ENCODE measurements at places on chromosomes 3 and 15.
A peak's percentile ranks its signal among the peaks of the same experiment; 100 is the strongest.

- DNase-seq = peak; percentile 35
These were observed 174.0 kb upstream of the TP63 start for GRCh38 chr3:189457201-189457607.

- DNase-seq = no peak
These were observed 25.8 kb upstream of the MTHFS start for GRCh38 chr15:79922512-79923078.

GRCh38 chr15:97729270-97729669 lies 231.2 kb upstream of the ARRDC4 start:
- no peak for DNase-seq

GRCh38 chr3:117822416-117822815 lies 1112.8 kb downstream of the TUSC7 start:
- DNase-seq = no peak

- DNase-seq = no peak
These were observed 101.4 kb downstream of the TNIK start for GRCh38 chr3:171358881-171359198.

DNA sequence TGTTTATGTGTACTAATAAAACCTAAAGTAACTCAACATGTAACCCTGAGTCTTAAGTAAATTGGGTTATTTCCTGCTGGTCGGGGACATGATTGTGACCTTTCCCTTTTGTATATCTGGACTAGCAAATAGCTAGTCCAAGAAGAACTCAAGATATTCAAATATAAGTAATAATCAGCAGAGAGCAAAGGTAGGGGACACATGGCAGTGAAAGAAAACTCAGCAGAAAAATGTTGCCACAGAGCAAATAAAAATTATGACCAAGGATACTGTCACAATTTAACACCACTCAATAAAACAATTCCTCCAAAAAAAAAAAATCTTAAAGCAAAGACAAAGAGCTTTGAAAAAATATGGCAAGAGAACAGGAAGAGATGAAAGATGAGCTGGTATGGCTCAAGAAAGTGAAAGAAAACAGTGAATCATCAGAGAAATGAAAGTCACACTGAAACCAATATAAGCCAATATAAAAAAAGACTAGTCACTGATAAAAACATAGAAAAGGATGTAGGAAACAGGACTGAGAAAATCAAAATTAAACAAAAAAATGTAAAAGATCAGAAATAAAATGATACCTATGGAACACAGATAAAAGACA lies 43.4 kb downstream of the HLTF start:
- peak; percentile 73 for DNase-seq

DNA sequence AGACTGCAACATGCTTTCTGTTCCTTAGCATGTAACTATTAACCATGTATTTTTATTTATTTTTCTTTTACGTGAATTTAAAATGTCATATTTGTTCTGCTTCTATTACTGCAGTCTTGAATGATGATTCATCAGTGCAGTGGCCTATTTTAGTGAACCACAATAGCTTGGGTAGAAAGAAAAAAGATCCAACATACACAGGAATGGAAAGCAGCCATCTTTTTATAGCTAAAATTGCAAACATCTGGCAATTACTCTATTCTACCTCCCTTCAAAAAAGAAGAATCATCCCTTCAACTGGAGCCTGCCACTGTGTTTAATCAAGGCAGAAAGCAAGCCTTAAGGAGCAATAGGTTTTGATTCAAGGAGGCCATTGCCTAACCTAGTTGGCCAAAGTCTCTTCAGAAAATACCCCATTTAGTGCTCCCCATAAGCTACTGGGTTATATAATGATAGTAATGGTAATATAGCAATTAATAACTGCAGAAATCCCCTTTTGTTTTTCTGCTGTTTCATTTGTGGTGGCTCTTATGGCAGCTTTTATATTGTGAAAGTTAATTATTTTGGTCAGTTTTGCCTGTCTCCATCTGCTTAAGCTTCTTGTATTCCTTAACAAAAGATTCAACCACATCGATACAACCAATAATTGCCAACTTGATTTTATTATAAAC lies 267.3 kb downstream of the LPP start:
- DNase-seq = peak; percentile 92

DNA sequence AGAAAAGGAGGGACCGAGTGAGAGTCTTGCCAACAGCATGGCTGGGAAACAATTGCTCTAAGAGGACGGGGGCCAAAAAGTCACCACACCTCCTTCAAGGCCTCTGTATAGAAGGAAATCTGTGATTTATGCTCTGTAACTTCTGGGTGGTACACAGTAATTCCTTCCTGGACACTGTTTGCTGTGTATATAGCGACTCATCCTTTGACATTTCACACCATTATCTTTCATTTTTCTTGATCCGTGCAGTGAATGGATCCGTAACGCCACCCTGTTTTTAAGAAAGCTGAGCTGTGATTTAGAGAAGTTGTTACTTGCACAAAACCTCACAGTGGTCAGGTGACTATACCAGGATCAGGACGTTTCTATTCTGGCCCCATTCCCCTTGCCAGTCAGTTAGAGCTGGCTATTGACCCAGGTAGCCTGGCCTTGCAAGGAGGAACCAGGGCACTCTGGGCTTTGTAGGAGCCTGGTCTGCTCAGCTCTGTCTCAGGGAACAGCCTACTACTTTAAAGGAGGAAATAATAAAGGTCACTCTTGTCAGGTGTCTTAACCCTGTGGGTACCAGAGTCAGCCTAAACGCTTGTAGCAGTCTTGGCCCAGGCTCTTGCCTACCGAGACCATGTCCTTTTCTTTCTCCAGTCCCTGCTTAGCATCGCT lies 86.5 kb upstream of the MYZAP start:
- DNase-seq = peak; percentile 11

DNA sequence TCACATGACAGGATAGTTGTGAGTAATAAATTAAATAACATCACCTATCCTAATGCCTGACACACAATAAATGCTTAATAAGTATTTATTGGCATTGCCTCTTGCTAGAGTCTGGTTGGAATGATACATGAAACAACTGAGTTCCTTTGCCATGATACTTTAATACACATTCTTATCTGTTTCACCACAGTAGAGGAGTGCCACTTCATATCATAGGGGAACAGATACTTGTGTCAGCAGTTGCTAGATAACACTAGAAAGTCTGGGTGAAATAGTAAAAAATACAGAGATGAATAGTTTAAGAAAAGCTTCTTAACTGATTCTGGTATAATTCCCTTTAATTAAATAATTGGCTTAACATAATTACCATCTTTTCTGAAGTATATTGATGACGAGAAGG lies 380.0 kb upstream of the GOLIM4 start:
- no peak for DNase-seq

- no peak for DNase-seq
These were observed 937.0 kb downstream of the IGSF11 start for GRCh38 chr3:118097660-118098059.

DNA sequence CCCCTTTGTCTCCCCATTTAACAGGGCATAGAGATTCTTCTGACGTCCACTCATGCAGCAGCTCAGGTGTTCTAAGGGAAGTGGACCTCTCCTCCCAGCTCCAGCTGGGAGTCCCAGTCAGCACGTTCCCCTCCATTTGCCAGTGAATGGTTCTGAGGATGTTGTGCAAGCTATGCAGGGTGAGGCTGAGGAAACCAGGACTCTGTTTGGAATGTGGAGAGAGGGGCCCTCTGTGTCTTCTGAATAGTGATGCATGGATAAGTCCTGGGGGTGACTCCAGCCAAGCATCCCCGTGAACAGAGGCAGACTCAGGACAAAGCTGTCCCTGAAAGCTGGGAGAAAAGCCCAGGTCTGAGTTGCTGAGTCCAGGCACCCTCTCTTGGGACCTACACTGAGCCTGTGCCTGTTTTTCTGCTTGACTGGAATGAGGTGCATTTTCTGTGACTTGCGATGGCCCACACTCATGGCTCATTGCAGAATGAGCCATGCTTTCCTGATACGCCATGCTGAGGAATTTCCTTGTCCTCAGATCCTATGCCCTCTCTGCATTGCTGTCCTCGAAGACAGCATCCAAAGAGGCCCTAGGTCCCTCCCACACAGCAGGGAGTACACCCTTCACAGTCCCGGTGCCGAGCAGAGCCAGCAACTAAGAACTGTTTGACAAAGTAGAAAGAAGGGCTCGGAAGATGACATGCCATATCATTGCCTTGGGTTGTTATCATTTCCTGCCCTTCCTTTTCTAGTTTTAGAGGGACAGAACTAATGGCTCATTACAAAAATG lies 185.2 kb downstream of the ATP10A start:
- no peak for DNase-seq

DNA sequence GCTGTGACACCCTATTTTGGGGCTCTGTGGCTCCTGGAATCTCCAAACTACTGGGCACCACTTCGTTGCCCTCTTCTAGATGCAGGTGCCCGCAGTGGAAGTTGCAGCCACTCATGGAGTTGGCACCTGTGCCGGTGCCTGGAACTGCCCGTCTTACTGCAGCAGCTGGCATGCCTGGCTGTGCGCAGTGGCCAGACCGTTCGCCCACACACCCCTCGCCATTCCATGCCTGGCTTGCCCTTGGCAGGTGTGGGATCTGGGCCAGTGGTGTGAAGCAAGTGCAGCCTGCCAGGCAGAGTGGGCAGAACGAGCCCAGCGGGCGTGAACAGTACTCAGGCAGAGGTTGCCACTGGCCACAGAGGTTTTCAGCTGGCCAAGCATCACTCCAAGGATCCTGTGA lies 1286.7 kb downstream of the ROBO1 start:
- no peak for DNase-seq

DNA sequence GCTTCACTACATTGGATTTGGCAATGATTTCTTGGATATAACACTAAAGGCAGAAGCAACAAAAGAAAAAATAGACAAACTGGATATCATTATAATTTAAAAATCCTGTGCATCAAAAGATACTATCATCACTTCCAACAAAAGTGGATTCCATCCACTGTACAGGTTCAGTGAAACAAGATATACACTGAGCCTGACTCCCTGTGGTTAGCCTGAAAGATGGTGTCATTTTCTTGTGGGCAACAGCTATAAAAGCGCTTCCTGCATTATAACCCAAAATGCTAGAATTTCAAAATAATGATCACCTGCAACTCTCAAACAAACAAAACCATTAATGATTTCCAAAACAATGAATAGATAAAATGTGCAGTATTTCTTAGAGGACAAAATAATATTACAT lies 39.6 kb upstream of the TBC1D23 start:
- DNase-seq = no peak

GRCh38 chr3:70342149-70342548 lies 29.7 kb upstream of the MDFIC2 start:
- no peak for DNase-seq

- peak; percentile 58 for DNase-seq
These were observed 6.1 kb upstream of the EIF2B5 start for GRCh38 chr3:184129012-184129411.

GRCh38 chr3:127796831-127797150 lies 25.5 kb downstream of the MGLL start:
- no peak for DNase-seq

DNA sequence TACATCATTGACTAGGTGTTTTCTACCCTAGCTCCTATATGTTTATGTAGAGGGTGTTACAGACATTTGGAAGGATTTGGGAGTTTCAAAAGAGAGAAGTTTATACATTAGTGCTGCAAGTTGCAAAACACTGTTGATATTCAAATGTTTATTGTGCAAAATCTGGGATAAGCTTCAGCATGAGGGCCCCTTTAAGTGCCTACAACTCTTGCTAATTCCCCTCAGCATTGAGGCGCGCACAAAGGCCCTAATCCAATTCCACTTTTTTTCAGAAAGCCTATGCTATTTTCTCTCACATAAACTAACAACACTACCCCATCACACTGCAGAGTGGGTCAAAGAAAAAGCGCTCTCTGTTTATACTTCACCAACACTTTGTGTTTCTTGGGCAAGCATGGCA lies 208.0 kb downstream of the NR2F2 start:
- DNase-seq = no peak

DNA sequence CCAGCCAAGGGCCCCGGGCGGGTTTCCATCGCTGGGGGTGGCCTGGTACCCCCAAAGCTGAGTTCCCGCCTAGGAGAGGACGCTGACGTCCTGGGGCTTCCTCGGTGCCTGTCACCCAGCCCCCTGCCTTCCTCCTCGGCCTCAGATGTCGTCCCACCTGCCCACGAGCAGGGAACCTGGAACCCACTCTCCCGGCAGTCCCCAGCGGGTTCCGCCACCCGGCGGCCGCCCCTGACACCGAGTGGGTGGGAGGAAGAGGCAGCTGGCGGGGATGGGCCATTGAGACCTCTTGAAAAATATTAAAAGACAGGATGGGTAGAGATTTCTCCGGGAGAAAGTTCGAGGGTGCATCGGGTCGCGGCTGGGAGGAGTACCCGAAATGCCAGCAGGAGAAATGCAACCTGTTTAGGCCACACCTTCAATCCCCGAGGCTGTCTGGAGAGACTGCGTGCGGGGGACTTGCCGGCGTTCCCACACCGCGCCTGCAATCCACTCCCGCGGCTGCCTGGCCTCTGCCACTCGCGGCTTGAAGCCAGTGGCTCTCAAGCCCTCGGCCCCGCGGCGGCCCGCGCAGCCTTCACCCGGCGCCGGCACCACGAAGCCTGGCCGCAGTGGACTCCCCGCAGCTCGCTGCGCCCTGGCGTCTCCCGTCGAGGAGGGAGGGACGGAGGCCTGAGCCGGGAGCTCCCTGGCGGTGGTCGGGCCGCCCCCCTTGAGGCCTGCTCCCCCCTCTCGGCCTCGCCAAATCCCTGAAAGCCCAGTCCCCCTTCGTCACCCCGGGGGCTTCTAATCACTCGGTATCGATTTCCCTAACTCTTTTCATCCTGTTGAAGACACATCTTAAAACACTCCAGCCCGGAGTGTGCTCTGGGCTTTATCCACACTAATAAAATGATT lies 8.6 kb upstream of the NR2F2 start:
- peak; percentile 43 for DNase-seq

- DNase-seq = peak; percentile 76
These were observed 27.0 kb downstream of the SHQ1 start for GRCh38 chr3:72821161-72821781.

GRCh38 chr3:21573291-21573690 lies 177.7 kb downstream of the ZNF385D start:
- peak; percentile 63 for DNase-seq

- no peak for DNase-seq
These were observed 86.8 kb downstream of the MYO5A start for GRCh38 chr15:52441841-52442240.

GRCh38 chr3:194773771-194774455 lies 88.2 kb downstream of the FAM43A start:
- DNase-seq = peak; percentile 72

- peak; percentile 56 for DNase-seq
These were observed 772 bp downstream of the FAM81A start for GRCh38 chr15:59438625-59439290.

DNA sequence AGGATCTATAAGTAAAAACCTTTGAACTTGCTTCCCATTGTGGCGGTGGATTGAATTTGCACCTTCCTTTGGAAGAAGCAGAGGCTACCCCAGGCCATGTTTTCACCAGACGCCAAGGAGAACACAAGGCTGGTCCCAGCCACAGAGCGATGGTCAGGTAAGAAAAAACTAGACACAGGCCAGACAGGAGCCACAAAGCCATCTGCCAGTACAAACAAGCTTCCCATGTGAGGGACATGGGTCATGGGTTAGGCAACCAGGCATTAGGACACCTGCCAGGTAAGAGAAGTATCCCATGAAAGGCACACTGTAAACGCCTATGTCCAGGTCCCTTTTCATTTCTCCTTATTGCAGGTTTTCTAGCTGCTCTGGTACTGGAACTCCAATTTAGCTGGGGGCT lies 190.2 kb downstream of the KLF13 start:
- no peak for DNase-seq
